ENCODE measurements at places on chromosomes 4 and X. TPM values are rescaled to one million over a fixed set of nuclear protein-coding genes. Genes with fewer than 3 reads are reported as not detected.

DDX53 gene
- total RNA-seq: 1.6 TPM

GRCh38 chrX:24341795-24342194 is 18.6 kb upstream of the SUPT20HL1 start:
- DNase-seq: peak; percentile 86

GRCh38 chrX:17470136-17470535 is 95.1 kb downstream of the NHS start:
- peak; percentile 49 for DNase-seq

DNA sequence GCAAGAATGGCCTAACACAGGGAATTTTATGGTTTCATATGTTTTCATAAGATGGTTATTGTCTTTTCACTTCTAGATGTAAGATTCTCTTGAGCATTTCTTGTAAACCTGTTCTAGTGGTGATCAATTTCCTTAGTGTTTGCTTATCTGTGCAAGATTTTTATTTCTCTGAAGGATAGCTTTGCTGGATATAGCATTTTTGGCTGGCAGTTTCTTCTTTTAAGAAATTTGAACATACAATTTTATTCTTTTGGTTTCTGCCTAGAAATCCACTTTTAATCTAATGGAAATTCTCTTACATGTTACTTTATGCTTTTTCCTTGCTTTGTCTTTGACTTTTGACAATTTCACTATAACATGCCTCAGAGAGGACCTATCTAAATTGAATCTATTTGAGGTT is 276.5 kb upstream of the SFRP2 start:
- DNase-seq: no peak

CLGN gene
- total RNA-seq: 7.4 TPM

GRCh38 chrX:57528670-57529255 is 63.0 kb upstream of the ZXDB start:
- DNase-seq: peak; percentile 26

DNA sequence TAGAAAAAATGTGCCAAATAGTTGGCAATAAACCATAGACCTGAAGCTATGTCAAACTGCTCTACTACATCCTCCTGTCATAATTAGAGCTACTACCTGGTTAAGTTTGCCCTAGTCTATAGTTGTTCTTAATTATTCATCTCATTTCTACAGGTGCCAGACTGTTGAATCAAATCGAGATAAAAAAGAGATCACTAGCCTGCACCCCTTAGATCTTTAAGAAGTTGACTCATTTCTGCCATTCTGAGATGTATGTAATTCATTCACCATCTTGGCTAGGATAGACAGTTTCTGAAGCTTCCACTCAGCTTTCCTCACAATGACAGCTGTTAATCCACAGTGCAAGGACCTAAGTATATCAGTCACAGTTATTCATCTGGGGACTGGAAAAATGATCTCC is 452.1 kb upstream of the BOD1L1 start:
- DNase-seq: no peak

DNA sequence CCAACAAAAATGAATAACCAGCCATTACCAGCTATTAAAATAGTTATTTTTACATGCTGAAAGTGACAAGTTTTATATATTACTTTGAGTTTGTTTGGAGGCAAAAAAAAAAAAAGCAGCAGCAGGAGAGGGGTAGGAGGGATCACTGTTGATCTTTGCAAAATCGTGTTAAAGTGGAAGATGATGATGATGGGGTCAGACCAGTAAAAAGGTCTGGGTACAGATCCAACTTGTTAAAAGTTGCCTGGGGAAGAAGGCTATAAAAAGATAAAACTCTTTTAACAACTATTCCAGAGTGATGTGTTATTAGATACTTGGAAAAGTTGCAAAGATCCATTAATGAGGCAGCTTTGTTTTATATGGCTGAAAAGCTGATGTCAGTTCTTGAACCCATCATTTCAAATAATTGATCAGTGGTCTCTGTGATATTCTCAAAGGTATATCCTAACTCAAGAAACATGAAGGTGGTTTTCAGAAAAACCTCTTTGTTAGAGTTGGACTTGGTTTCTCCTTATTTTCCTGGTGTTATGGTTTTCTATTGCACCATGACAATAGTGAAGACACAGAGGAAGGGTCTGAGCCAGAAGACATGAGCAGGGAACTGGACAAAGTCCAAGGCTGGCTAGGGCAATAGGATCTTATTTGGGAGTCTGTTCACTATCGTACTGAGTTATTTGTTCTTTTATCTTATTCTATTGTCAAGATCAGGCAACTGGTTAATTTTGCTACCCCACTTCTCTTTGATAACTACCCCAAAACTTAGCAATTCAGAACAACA is 44.8 kb downstream of the EDNRA start:
- no peak for DNase-seq
